ENCODE measurements at places on chromosomes 2 and 18. TPM values are rescaled to one million over a fixed set of nuclear protein-coding genes. Genes with fewer than 3 reads are reported as not detected.

GRCh38 chr18:55457028-55457427 lies 131.0 kb downstream of the TCF4 start:
- no peak for DNase-seq

- DNase-seq: no peak
These were observed 1057.5 kb upstream of the FAM98A start for GRCh38 chr2:34656632-34657031.

GRCh38 chr2:37865640-37866039 lies 59.4 kb upstream of the RMDN2 start:
- no peak for DNase-seq

The CXCR1 gene
- total RNA-seq: not detected

The SLC38A11 gene
- not detected for total RNA-seq

Measured in activated naive CD4-positive, alpha-beta T cell treated with anti-CD3 and anti-CD28 coated beads, Interleukin-2, amount 50 U/mL, for 72 hours (primary cell).